H1 (cell line): ENCODE measurements at places on chromosomes 12 and 14.

GRCh38 chr12:81705586-81705985 lies 53.6 kb downstream of the PPFIA2 start:
- no peak for DNase-seq

DNA sequence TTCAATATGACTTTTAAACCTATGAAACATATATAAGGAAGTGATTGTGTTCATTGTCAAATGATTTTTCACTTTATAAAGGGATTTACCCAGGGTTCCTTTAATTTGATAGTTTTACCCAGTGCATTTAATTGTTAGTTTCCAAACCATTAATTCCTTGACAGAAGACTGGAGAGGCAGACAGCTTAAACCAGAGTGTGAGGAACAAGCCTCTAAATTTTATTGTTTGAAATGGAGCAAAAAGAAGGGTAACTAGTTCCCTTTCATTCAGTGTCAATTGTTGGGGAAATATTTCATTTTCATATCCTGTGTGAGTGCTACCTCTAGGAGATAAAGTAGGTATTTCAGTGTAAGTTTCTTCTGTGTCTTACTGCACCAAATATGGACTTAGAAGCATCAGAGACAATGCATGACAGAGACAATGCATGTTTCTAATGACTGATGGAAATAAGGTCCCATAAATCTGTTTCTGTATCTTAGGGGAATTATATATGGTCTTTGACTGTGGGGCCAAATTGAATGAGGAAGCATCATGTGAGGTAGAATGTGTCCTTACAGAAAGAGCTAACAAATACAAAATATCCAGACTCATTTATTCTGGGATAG lies 120.5 kb downstream of the TMTC2 start:
- no peak for DNase-seq

DNA sequence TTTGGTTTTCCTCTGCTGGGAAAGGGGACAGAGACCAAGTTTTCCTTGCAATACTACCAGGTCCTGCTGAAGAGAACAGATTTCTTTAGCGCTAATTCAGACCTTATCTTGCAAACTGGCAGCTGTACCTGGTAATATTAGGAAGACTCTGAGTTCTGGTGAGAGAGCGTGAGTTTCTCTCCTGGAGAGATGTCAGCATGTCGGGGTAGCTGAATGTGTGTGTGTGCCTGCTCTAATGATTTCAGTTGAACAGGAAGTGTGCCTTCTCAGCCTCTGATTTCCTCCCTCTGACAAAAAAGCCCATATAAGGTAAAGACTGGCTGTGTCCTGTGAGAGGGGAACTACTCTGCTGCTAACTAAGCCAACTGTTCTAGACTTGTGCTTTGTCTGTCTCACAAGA lies 10.3 kb upstream of the ERP27 start:
- no peak for DNase-seq

GRCh38 chr12:115511986-115512711 lies 765.3 kb downstream of the MED13L start:
- no peak for DNase-seq

DNA sequence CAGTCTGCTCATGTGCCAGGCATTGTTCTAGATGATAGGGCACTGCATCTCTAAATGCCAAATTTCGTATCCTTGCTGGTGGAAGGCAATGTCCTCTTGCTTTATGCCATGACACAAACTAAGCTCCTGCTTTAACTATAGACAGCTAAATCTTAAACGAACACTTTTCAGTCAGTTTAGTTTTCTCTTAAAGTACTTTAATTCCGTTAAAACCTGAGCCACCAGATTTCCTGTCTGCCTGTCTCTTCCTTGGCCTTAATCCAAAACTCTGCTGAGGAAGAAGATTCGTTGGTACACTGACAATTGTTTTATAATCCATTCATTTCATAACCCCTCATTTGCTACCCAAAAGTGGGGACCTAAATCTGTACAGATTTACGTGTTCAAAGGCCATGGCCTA lies 194.4 kb upstream of the BCL2L14 start:
- no peak for DNase-seq

DNA sequence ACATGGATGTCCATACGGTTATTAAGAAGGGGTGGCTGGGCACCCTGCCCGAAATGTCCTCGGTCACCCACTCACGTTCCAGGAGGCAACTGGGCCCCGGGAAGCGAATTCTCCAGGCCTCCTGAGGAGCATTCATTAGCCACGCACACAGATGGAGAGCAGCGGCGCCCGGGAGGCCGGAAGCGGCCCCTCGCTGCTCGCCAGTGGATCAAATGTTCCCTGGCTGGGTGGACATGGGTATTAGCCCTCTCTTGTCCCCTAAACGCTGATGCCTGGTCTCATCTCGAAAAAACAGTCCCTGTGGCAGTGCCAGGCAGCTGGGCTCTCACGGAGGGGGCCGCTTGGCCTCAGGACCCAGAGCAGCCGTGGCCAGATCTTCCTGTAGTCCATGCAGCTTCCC lies 59.0 kb upstream of the DLK1 start:
- no peak for DNase-seq

GRCh38 chr12:14828892-14829291 lies 14.4 kb downstream of the ART4 start:
- DNase-seq: no peak

DNA sequence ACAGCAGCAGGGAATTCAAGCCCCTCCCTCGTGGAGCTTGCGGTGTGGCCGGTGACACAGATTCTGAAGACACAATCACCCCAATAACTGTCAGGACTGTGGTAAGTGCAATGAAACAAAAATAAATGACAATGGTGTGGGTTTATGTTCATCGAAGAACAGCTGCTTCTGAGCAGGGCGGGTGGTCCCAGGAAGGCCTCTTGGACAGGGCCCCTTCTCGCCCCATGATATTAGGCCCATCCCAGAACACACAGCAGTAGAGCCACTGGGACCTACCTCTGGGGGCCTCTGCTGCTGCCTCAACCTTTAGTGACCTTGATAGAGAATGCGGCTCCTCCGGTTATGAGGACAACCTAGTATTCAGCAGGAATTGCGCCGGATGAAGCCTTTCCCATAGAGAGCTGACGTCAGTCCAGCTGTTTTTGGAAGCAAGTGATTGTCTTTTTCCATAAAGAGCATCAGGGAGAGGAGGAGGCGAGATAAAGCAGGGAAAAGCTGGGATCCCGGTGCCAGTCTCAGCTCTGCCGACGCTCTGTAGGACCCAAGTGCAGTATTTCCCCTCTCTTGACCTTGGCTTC lies 84.1 kb upstream of the BCL11B start:
- no peak for DNase-seq

DNA sequence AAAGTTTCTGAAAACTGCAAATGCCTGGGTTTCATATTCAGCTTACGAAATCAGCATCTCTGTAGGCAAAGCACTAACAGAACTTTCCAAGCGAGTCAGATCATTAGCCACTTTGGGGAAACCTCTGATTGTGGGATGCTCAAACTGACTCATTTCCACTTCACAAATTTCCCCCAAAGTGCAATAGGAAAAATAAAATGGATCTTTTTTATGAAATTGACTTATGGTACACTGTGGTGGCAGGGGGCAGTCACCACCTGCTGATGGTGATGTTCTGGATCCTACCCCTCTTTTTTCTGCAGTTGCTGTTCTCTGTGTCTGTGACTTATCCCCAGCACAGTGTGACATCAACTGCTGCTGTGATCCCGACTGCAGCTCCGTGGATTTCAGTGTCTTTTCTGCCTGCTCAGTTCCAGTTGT lies 5.6 kb downstream of the TCTN1 start:
- DNase-seq: no peak

DNA sequence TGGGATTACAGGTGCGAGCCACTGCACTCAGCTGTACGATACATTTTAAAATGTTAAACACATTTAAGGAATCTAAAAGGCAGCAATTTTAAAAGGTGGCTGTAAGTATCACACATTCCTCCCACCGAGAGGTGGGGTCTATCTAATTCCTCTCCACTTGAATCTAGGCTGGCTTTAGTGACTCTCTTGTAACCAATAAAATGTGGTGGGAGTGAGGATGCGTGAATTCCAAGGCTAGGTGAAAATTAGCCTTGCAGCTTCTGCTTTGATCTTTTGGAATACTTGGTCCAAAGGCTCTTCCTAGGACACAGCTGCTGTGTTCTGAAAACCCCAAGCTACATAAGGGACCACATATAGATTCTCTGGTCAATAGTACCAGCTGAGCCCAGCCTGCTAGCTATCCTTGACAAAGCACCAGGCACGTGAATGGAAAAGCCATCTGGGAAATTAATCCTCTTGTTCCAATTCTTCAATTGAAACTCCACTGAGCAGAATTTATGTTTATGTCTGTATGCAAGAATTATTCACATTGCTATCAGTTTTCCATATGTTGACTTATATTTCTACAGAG lies 8.8 kb upstream of the GPRC5D start:
- no peak for DNase-seq

DNA sequence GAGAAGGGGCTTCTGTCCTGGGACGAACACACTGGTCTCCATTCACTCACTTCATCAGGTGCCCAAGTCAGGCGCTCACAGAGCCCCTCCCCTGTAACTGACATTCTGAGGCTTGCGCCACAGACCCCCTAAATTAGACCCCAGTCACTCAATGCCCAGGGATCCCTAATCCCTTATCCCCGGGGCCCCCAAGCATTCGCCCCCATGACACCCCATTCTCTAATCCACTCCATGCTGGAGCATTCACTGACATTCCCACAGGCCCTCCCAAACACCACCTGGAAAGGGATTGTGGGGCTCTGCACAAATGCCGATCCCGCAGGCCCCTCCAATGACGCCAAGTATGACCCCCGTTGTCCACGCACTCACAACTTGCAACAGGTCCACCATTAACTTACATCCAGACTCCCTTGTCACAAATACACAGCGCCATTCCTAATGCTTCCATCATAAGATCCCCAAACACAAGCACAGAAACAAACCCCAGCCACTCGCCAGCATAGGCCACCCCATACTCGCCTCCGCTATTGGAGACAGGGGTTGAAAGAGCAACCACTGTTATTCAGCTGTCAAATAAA lies 1.5 kb downstream of the ZNF605 start:
- DNase-seq: no peak

DNA sequence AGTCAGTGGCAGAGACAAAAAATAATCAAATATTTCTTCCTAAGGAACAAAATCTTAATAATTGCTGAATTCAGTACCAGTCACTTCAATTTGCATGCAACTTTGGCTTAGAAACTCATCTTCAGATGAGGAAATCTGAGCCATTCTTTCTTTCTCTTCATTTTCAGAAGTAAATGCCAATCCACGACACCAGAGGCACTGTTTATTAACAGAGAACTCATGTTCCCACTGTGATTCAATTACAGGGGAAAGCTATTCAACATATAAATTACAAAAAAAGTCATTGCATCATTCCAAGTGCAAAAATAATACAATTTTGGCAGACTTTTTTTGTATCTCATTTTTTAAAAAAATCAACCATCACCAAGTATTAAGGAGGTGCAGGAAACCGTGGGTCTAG lies 816.1 kb upstream of the TMEM132C start:
- no peak for DNase-seq

- peak; percentile 57 for DNase-seq
Observed at GRCh38 chr12:98955284-98955683, 310.2 kb downstream of the APAF1 start.

- no peak for DNase-seq
Observed at GRCh38 chr14:85688006-85688405, 158.1 kb downstream of the FLRT2 start.

GRCh38 chr12:12460935-12461922 lies 101.4 kb downstream of the DUSP16 start:
- no peak for DNase-seq

DNA sequence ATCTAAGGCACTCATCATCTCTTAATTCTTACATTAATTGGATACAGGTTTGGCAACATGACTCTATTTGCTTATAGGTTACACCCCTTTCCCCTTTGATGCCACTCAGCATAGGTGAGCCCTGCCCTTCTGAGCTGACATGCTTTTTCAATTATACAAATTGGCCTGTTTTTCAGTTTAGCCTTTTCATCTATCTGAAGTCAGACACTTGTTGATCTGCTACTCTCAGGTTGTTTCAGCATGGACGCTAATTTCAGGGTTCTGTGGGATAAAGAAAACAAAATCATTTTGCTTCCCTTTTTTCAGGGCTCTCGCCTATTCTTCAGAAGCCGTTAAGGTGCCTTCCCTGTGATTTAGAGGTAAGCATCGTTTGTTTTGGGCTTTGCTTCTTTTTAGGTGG lies 55.3 kb downstream of the DACT1 start:
- DNase-seq: no peak

DNA sequence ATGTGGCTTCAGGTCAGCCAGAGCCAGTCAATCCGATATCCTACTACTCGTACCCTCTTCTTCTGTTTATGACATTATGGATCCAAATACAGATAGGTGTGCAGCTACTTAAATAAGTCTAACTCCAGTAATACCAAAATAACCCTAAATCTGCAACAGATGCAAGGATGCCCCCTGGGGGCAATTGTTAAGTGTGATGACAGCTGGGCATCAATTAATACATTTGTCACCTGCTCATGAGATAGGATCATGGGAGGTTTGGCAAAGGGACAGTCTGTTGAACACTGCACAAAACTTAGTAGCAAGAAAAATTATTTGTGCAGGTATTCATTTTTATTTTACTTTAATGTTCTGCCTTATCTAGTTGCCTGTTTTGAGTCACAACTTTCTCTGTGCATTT lies 83.2 kb downstream of the SLC38A6 start:
- DNase-seq: no peak

GRCh38 chr12:62934239-62934798 lies 631 bp downstream of the PPM1H start:
- no peak for DNase-seq

DNA sequence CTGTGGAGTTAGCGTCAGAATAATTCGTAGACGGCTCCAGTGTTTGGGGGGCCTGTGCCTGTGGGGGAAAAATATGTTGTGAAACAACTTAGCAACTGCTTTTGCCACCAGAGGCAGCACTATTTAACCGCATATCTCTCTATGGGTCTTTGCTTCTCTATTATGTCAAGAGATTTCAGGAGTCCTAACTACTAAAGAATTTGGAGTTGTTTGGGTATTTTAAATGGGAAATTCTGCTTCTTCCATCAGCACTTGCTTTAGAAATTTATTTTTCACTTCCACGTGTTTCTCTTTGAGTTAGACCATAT lies 594 bp upstream of the CLEC14A start:
- DNase-seq: no peak

DNA sequence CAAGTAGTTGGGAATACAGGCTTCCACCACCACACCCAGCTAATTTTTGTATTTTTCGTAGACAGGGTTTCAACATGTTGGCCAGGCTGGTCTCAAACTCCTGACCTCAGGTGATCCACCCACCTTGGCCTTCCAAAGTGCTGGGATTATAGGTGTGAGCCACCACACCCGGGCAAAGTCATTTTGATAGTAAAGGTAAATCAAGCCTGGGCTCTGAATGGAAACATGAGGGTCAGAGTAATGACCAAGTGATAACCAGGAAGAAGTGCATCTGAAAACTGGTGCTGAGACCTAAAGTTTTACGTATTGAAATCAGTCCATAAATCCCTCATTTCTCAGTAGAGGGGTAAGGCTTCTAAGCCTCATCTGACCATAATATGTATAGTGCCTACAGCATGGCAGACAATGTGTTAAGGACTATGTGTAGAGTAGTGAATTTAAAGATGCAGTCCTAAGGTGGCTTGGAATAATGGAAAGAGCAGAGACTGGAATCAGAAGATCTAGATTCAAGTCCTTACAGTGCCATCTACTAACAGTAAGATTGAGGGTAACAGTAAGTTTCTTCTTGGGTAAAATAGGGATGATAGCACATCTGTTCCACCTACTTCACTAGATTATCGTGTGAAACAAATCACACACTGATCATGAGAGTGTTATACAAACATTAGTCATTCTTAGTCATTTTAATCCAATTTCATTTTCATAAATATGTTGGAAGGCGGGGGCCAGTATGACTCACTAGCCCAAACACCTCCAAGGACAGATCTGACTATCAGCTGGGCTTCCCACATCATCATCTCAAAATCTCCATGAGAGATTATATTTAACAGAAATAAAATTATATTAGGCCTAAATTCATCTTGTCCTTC lies 11.2 kb downstream of the MAP4K5 start:
- DNase-seq: no peak
